ENCODE measurements at places on chromosomes 16 and 17. TPM values are rescaled to one million over a fixed set of nuclear protein-coding genes. Genes with fewer than 3 reads are reported as not detected.

DNA sequence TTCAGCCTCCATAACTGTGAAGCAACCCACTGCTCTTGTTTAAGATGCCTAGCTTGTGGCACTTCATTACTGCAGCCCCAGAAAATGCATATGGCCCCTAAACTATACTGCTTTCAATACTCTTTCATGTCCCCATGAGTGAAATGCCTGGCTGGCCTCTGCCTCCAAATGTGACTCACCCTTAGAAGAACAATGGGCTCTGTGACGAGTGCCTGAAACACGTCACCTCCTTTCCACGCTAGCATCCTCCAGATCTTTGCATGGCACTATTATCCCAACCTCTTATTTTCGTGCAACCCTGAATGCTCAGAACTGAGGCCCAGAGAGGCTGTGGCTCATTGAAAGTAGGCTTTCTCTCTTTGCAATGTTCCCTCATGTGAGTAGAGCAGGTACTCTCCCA, 233.1 kb downstream of the CBLN1 start:
- no peaks in the 10 kb centered on the region for H3K27me3 ChIP-seq
- no peak overlapping the region for H3K4me3 ChIP-seq
- no peak for DNase-seq
- H3K27ac ChIP-seq = no peak overlapping the region

DNA sequence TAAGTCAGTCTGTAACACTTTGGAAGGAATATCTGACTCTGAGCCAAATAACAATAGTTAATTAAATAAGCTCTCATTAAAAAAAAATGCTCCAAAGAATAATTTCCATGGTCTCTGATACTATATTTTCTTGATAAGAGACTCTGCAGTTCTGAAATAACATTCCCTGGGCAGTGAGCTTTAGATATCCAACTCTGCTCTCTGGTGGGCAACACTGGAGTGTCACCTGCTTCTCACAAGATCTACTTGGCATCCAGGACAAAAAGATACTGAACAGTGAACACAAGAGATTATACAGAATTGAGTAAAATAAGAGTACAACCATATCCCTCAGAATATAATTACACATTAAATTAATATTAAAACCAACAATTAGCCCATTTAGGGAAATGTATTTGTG, 13.7 kb downstream of the BLMH start:
- H3K4me1 ChIP-seq = no peaks in the 10 kb centered on the region
- peaks cover 58% of the 10 kb centered on the region for H3K36me3 ChIP-seq
- H3K4me3 ChIP-seq = no peak overlapping the region
- no peaks in the 10 kb centered on the region for H3K27me3 ChIP-seq

DNA sequence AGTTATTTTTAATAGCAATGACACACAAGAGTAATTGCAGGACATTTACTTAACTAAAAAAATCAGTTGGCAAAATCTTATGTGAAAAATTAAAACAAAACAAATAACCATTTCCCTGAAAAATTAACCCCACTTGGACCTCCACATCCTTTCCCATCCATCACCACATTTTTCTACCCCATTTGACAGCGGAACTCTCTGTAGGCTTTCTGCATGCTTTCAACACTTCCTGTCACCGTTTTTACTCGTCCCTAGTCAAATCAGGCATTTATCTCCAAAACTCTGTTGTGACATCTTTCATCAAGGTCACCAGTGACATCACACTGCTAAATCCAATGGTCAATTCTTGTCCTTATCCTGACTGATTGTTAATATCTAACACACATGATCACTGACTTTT, 27.5 kb downstream of the KCNJ16 start:
- no peaks in the 10 kb centered on the region for H3K36me3 ChIP-seq
- H3K4me1 ChIP-seq = no peaks in the 10 kb centered on the region
- H3K27me3 ChIP-seq = no peaks in the 10 kb centered on the region
- H3K27ac ChIP-seq = no peak overlapping the region

- H3K4me3 ChIP-seq = no peak overlapping the region
- H3K4me1 ChIP-seq = no peaks in the 10 kb centered on the region
- peaks cover 34% of the 10 kb centered on the region for H3K27me3 ChIP-seq
- no peak for DNase-seq
- H3K27ac ChIP-seq = no peak overlapping the region
These were observed 21.7 kb upstream of the ACSF3 start for GRCh38 chr16:89071686-89072547.

DNA sequence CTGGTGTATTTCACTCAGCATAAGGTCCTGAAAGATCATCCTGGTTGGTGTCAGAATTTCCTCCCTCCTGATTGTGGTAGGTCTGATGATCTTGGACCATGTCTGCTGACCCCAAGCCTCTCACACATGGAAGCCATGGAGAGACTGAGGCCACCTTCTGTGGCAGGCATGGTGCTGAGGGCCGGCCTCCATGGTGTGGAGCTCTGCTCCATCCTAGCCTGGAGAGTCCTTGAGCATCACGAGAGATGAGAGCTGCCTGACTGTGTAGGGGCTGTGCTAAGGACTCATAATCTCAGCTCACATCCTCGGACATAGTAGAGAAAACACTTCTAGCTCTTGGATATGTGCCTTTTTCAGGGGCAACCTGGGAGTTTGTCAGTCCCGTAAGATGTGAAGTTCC, 40.6 kb downstream of the MPRIP start:
- H3K27me3 ChIP-seq = no peaks in the 10 kb centered on the region
- H3K4me1 ChIP-seq = peaks cover 44% of the 10 kb centered on the region
- no peak overlapping the region for H3K4me3 ChIP-seq
- H3K36me3 ChIP-seq = peaks cover 48% of the 10 kb centered on the region
- no peak overlapping the region for H3K27ac ChIP-seq

DNA sequence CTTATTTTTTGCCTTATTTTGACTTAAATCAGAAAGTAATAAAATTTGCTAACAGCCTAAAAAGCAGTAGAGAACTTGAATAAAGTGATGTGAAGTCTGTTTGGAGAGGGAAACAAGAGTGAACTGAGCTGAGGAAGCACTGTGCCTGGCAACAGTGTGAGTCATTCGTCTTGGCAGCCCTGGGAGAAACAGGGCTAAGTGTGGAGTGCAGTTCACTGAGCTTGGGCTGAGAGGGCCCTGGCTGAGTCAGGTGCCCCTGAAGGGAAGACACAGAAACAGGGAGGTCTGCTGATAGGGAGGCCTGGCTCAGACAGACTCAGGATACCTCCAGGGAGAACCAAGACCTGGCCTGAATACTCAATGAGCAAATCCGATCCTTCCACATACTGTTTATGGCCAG, 132.1 kb downstream of the HS3ST4 start:
- H3K4me3 ChIP-seq = no peak overlapping the region
- DNase-seq = peak; percentile 49
- H3K36me3 ChIP-seq = no peaks in the 10 kb centered on the region
- H3K4me1 ChIP-seq = no peaks in the 10 kb centered on the region
- no peaks in the 10 kb centered on the region for H3K27me3 ChIP-seq

GRCh38 chr17:54907376-54907775, 6.7 kb downstream of the TOM1L1 start:
- no peak for DNase-seq
- H3K27me3 ChIP-seq = no peaks in the 10 kb centered on the region
- no peak overlapping the region for H3K27ac ChIP-seq
- H3K36me3 ChIP-seq = no peaks in the 10 kb centered on the region
- H3K4me1 ChIP-seq = peaks cover 5% of the 10 kb centered on the region

- H3K4me3 ChIP-seq = no peak overlapping the region
- H3K27ac ChIP-seq = no peak overlapping the region
- H3K27me3 ChIP-seq = peaks cover 19% of the 10 kb centered on the region
- DNase-seq = no peak
- no peaks in the 10 kb centered on the region for H3K36me3 ChIP-seq
These were observed 26.5 kb downstream of the SOX8 start for GRCh38 chr16:1008085-1008484.

- no peaks in the 10 kb centered on the region for H3K36me3 ChIP-seq
- no peak overlapping the region for H3K27ac ChIP-seq
- no peak overlapping the region for H3K4me3 ChIP-seq
- H3K27me3 ChIP-seq = no peaks in the 10 kb centered on the region
These were observed 13.9 kb upstream of the ZCCHC14 start for GRCh38 chr16:87506423-87507350.

- H3K4me1 ChIP-seq = no peaks in the 10 kb centered on the region
- H3K27me3 ChIP-seq = no peaks in the 10 kb centered on the region
- no peak overlapping the region for H3K4me3 ChIP-seq
- H3K27ac ChIP-seq = no peak overlapping the region
- H3K36me3 ChIP-seq = no peaks in the 10 kb centered on the region
- no peak for DNase-seq
These were observed 161.8 kb upstream of the NOG start for GRCh38 chr17:56431736-56432135.

DNA sequence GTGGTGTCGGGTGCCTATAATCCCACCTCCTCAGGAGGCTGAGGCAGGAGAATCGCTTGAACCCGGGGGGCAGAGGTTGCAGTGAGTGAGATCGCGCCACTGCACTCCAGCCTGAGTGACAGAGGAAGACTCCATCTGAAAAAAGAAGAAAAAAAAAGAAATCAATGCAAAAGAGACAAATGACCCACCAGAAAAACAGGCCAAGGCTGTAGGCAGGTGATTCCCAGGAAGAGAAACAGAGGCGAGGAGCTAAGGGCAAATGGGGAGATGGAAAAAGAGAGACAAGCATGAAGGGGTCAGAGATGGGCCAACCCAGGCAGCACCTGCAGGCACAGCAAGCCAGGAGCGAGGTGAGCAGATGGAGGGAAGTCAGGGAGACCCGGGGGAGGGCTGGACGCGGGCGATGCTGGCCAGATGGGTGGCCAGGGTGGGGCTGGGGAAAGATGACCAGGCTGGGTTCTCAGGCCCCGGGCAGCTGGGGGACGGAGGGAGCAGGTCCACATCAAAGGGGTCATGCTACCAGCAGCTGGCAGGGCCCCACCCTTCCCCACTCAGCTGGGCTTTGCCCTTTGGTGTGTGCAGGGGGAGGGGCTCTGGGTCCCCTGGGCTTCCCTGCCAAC, 25.5 kb downstream of the MYBBP1A start:
- no peak overlapping the region for H3K4me3 ChIP-seq
- peak overlapping the region; percentile 73 for H3K27ac ChIP-seq
- H3K4me1 ChIP-seq = peaks cover 62% of the 10 kb centered on the region
- H3K36me3 ChIP-seq = peaks cover 17% of the 10 kb centered on the region

The CLEC19A gene
- not detected for total RNA-seq

The KRTAP4-5 gene
- total RNA-seq = not detected

The CD300A gene
- total RNA-seq = 27.8 TPM

The MT1E gene
- 158 TPM for total RNA-seq

The KRT39 gene
- total RNA-seq = 0.59 TPM

The SGF29 gene
- total RNA-seq = 40.6 TPM

The HSF4 gene
- 76.3 TPM for total RNA-seq

The CACNG5 gene
- not detected for total RNA-seq

The OR3A3 gene
- not detected for total RNA-seq
